CD4-positive, alpha-beta T cell treated with Interleukin-21 for 1 hour (primary cell): ENCODE measurements at places on chromosomes 6 and 20.

GRCh38 chr6:164356814-164357213 is 942.3 kb downstream of the QKI start:
- DNase-seq: no peak

DNA sequence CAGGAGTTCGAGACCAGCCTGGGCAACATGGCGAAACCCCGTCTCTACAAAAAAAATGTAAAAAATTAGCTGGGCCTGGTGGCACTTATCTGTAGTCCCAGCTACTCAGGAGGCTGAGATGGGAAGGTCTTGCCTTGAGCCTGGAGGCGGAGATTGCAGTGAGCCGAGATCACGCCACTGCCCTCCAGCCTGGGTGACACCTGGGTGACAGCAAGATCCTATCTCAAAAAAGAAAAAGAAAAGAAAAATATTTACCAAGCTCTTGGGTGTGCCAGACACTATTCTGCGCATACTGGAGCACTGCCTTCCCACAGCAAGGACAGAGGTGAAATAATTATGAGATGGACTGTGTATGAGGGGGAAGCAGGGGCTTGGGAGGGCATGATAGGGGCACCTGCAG is 19.6 kb downstream of the POFUT1 start:
- no peak for DNase-seq

DNA sequence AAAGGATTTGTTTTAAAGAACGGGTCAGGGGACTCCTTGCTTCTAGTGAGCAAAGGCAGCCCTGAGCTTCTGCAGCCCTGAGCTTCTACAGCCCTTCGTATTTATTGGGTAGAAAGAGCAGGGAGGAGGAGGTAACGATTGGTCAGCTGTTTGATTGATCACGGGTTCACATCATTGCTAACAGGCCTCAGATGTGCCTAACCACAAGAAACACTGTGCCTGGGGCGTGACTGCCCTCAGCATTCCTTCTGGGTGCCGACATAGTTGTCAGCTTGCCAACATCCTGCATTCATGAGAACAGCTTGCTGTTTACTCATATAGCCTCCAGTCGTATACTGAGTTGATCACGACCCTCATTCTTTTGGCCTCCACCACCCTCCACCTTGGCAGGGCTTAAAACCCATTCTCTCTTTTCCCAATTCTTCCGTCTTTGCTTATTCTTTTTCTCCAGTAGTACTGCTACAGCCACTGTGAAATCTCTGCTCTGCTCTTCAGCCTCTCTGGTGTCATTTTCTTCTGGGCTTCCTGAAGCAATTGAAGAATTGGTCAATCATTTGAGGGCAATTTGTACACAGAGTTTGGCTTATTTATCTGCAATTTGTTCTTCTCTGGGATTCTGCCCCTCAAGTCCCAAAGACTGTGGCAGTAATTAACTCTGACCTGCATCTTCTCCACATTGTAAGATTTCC is 25.4 kb upstream of the NOP56 start:
- DNase-seq: no peak

- DNase-seq: no peak
Measured at GRCh38 chr6:84492241-84493165, 265.1 kb upstream of the CEP162 start.

DNA sequence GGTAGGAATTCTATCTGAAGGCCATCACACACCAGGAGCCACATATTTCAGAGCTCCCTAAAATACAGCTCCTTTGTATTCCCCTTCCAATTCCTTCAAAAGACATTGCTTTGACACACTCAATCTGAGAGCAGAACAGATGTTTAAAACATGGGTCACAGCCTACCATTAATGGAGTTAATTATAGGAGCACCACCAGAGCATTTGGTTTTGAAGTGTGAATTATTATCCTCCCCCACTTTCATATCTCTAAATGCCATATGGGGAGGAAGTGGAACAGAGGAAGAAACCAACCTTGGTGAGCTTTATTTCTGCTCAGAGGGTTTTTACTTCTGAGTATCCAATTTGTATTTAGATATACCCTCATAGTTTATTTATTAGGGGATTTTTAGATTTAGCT is 50.7 kb upstream of the TNFRSF21 start:
- DNase-seq: no peak

GRCh38 chr6:116070616-116071389 is 10.1 kb upstream of the FRK start:
- no peak for DNase-seq

- peak; percentile 83 for DNase-seq
Measured at GRCh38 chr20:1434571-1435336, 31.9 kb downstream of the NSFL1C start.

- DNase-seq: no peak
Measured at GRCh38 chr6:117771403-117771802, 96.1 kb downstream of the NUS1 start.

DNA sequence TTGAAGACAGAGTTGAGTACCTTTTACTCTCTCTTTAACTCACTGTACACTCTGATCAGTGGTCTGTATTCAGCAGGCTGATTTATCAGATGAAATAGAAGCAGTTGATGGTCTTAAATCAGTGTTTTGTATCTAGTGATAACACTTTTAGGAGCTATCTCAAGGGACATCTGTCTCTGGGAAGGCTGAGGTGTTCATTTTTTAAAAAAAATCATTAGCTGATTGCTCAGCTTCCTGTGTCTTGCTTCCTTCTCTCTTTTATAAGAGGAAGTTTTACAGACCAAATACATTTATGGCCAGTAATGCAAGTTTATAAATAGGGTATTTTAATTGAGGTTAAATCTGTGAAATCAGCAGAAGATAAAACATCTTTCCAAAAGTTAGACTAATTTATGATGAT is 12.0 kb upstream of the CCDC170 start:
- DNase-seq: no peak

DNA sequence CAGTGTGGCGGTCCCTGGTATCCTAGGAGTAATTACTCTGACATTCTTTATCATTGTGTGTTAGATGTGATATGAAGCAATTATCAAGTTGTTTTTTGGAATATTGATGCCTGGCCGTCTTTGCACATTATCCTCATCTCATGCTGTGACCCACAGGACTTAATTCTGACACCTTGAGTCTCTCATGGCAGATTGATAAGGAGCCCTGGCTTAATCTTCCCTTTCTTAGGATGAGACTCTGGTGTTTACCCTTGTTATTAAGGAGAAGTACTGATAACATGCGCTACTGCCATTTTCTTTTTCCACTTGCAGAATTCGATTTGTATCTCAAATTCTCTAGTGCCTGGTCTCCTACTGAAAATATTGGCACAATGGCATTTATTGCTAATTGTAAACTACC is 980.2 kb downstream of the KIF16B start:
- no peak for DNase-seq

GRCh38 chr6:140921366-140922226 is 1211.1 kb upstream of the GJE1 start:
- DNase-seq: peak; percentile 6

DNA sequence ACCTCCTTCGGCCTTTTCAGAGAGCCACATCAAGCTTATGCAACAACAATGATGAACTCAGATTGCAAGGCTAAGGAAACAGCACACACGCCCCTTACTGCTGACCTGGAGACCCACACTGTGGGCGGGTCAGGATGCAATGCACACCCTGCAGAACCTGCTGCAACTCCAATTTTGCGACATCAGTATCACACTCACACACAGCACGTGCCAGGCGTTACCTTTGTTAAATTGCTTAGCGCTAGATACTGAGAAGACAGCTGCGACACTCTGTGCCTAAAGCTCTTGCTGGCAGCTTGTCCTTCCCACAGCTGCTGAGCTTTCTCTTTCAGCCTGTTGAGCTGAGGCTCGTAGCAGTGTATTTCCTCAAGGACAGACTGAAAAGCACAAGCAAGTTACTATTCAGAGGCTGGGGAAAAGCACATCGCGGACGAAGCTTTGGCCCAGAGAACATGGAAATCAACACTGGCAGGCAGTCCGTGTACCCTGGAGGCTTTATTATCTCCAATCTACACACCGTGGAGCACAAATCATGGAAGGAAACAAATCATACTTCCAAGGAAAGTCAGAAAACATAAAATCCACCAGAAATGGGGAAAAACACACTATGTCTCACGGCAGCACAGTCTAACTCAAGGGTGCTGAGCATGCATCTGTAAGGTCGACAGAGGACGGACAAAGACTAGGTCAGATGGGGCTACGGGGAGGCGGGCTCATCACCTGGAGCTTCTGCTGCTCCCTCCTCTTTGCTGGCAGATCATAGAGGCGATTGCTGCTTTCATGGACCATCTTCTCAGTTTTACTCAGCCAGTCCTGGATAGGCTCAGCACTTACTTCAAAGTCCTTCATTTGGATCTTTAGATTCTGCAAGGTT is 268.2 kb downstream of the SYNE1 start:
- DNase-seq: no peak
